Prostate gland (tissue), 2 donors: ENCODE measurements at places on chromosomes 1 and 21.
A peak's percentile ranks its signal among the peaks of the same experiment; 100 is the strongest.

DNA sequence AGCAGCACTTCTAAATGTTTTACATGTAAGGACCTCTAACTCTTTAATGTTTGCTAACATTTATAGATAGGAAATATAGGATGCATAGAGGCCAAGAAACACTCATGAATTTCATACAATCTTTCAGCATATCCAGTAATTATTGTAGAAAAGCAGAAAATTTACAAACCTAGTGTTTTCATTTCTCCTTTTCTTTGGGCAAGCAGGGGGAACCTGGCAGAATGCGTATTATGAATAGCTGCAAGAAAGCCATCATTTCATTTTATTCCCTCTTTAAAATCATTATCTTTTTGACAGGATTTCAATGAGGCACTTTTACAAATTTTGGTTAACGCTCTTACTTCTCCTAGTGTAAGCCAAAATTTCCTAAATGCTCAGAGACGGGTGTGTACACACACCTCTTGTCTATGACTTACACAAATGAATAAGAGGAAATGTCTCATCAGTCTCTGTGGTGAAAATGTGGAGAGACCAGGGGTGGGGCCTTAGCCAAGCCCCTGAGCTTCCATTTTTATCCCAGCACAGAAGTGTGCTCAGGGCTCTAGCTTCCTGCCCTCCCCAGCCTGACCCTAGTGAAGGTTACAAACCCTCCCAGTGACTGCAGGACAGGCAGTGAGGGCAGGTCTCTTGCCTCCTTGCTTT, 91.6 kb downstream of the LRRC8C start:
- DNase-seq: no peak

- DNase-seq: no peak
Observed at GRCh38 chr21:17636711-17637110, 24.0 kb upstream of the BTG3 start.

DNA sequence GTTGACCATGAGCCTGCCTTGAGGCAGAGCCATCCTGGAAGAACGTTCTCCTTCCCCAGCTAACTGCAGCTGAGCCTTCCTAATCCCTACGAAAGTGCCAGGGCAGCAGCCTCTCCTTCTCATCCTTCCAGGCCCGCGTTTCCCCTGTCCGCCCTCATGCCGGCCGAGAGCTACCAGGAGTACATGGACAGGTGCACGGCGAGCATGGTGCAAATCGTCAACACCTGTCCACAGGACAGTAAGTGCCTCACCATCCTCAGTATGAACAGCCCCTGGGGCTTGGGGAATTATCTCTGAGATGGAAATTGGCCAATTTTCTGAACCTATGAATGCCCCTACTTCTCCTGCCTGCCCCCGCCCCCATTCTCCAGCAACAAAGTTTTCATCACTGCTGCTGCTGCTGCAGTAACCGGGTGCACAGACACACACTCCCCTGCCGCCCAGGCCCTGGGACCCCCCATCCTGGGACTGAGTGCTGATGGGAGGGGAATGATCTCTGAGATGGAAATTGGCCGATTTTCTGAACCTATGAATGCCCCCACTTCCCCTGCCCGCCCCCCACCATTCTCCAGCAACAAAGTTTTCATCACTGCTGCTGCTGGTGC, 39.6 kb downstream of the UBASH3A start:
- DNase-seq: no peak

GRCh38 chr1:99266726-99267125, 2.4 kb downstream of the PLPPR4 start:
- DNase-seq: no peak

DNA sequence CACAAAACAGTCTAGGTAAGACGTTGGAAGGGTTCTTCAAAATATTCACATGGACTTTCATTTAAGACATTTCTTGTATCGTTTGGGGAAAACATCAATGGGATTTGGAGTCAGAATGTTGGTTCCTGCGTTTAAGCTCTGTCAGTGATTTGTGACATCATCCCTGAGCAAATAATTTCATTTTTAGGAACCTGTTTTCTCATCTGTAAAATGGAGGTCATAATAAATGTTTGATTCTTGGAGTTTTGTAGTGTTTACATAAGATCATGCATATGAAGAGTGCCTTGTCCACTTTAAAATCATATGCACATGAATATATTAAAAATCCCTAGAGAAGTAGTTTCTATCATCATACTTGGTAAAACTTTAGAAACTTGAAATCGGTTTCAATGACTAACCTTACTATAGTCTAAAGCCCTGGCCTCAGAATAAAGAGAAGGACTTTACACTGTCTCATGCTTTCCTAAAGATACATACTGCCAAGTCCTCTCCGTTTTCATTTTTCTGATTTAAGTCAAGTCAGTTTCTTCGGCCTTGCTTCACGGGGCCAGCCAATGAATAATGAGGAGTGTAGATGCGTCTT, 178.4 kb downstream of the ADSS2 start:
- no peak for DNase-seq

GRCh38 chr1:4166713-4167112, 266.6 kb upstream of the C1orf174 start:
- DNase-seq: no peak

DNA sequence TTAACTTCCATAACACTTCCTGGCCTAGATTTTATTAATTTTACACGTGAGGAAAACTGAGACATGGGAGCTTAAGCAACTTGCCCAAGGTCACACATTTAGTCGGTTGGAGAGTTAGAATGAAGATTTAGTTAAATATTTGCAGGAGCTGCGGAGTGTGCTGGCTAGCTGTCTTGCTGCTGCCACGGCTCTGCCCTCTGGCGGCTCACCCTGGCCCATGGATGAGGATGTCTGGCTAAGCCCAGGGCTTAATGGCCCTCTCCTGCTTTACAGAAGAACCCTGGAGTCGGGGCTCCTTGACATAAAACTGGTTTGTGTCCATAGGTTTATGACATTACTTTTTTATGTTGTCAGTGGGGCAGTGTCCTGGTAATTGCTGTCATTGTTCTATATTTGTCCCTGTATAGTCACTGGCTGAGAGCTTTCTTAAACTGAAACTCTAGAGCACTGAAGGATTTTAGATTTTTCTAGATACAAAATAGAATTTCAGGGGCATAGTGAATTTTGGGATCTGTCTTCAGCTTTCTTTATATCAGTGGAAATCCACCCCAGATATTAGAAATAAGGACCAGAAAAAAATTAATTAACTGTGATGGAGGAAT, 88.9 kb upstream of the WLS start:
- peak; percentile 71 for DNase-seq

- no peak for DNase-seq
Observed at GRCh38 chr1:230548357-230548756, 93.9 kb upstream of the COG2 start.

DNA sequence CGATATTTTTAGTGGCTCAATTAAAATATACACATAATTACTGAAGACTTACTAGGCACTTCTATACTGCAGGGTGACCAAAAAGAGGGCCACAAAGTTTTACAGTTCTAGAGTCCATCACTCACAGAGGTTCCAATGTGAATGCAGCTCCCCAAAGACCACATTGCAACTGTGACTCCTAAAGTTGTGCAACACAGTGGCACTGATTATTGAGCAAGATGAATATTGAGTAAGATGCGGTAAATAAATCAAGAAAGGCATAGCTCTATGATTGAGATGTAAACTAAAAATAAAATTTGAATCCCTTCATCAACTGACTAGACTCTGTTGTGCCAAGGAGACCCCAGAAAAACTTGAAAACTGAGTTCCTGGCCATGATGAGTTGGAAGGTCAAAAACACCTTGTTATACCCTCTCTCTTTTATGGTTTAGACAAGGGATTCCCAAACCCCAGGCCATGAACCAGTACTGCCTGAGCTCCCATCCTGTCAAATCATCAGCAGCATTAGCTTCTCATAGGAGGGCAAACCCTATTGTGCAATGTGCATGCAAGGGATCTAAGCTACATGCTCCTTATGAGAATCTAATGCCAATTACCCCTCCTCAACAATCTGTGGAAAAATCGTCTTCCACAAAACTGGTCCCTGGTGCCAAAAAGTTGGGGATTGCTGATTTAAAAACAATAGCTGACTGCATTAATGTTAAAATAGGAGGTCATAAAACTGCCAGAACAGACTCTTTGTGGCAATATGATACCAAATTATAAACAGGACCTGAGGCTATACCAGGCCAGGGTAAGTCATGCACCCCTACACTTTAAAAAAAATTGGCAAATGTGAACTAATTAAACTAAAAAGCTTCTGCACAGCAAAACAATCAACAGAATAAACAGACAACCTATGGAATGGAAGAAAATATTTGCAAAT, 94.3 kb downstream of the ADGRL4 start:
- no peak for DNase-seq
